ENCODE measurements at places on chromosomes 6 and 20.

- DNase-seq: no peak
Observed at GRCh38 chr6:143701349-143702234, 23.8 kb downstream of the PHACTR2 start.

GRCh38 chr20:10324198-10324847, 105.7 kb downstream of the SNAP25 start:
- DNase-seq: no peak

DNA sequence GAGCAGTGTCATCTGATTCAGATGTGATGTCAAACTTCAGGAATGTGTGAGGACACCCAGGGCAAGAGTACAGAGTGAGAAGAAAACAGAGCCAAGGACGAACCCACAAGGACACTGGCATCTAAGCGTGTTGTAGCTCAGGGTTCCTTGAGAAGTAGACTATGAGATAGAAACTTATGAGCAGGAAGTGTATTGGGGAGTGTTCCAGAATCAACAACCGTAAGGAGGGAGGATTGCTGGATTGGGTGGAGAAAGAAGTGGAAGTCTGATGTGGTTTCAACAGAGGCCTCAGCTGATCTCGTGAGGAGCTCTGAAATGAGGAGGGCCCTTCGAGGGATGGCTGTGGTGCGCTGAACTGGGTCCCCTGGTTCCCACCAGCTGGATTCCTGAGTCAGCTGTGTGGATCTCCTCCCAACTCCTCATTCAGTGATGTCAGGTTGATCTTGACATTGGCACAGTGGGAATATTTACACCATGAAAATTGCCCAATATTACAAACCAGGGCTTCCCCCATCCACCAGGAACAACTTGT, 25.7 kb upstream of the IGF2R start:
- no peak for DNase-seq

GRCh38 chr20:64100946-64101688, 6.2 kb downstream of the NPBWR2 start:
- DNase-seq: no peak

GRCh38 chr6:71203206-71203605, 85.4 kb upstream of the OGFRL1 start:
- no peak for DNase-seq

DNA sequence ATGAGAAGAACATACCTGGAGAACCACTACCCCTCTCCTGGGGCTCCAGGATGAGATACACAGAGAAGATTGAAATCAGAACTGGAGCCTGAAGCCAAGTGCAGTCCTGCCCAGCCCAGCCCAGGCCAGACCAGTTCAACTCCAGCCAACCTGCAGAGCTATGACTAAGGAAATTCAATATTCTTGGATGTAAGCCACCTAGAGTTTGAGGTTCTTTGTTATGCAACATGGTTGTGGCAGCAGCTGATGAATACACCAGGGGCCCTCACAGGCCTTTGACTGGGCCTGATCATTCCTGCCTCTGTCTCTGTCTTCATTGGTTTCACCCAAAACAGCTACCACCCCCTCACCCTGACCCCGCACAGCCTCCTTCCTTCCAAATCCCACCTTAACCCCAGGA, 167.8 kb downstream of the LRFN2 start:
- no peak for DNase-seq
